ENCODE measurements at places on chromosomes 2 and 18. TPM values are rescaled to one million over a fixed set of nuclear protein-coding genes. Genes with fewer than 3 reads are reported as not detected.
A peak's percentile ranks its signal among the peaks of the same experiment; 100 is the strongest.

DNA sequence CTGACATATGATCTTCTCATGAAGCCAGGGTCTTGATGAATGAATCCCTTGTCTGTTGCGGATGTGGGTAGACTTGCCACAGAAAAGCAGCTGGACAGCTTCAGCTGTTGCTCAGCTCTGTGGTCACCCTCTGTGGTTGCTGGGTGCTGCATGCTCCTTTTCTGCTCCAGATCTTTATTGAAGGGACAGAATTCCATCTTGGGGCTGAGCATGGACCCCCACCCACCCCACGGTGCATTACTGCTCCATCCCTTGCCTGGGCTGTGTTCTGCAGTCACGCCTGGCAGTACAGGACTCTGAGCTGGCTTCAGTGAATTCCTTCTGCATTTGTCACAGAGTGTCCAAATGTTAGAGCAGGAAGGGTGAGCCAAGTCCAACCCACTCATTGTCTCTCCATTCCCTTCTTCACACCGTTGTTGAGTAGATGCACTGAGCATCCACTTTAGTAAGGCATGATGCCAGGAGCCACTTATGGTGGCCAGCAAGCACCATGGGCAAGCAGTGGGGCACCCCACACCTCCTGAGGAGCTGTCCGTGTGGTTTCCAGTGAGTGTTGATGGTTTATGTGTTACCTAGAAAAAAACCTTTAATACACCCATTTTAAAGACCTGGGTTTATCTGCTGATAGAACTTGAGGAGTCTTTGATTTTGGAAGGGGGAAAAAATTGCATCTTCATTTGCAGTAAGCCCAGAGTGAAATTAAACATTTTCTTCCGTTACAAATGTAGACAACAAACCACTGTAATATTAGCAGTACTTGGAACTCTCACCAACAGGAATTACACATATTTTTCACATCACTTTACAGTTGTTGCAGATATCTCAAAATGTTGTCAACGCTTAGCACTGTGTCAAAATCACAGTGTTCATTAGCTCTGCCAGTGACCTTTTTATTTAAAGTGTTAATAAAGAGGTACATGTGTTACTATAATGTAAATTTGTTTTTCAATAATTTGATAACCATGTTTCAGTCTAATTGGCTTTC, 14.7 kb upstream of the ITGB6 start:
- peak; percentile 95 for DNase-seq

DNA sequence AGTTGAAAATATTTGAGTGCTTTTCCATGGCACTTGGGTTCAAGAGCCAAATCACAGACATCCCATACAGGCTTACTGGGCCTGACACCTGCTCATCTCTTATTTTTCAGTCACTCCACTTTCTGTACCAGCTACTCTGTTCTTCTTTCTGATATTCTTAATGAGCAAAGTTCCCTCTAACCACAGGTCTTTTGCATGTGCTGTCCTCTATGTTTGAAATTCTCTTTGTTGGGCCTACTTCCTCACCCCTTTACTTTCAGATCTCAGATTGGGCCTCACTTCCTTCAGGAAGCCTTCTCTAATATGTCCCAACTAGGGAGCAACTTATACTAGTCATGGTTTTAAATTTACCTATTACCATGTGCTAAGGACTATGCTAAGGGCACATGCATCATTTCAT, 81.8 kb upstream of the RBMS1 start:
- DNase-seq = no peak

PTPRM gene
- total RNA-seq = 59.6 TPM

DNA sequence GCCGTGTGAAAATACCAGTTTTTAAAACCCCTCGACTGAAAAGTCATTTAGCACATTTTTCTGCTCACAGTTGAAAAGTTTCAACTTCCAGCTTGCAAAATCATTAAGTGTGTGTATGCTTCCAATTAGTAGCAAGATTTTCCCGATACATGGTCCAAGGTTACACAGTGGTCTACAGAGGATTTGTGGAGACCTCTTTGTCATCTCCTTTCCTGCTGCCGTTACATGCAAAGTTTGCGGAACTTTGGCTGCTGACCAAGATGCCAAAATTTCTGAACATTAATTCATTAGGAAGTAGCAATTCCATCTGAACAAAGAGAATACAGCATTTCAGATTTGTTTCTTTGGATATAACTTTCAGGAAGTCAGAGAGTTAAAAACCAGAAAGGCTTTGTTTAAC, 474.6 kb downstream of the PLCL1 start:
- no peak for DNase-seq

All from astrocyte (in vitro differentiated cells and primary cell).